ENCODE measurements at places on chromosomes 16 and 17.

DNA sequence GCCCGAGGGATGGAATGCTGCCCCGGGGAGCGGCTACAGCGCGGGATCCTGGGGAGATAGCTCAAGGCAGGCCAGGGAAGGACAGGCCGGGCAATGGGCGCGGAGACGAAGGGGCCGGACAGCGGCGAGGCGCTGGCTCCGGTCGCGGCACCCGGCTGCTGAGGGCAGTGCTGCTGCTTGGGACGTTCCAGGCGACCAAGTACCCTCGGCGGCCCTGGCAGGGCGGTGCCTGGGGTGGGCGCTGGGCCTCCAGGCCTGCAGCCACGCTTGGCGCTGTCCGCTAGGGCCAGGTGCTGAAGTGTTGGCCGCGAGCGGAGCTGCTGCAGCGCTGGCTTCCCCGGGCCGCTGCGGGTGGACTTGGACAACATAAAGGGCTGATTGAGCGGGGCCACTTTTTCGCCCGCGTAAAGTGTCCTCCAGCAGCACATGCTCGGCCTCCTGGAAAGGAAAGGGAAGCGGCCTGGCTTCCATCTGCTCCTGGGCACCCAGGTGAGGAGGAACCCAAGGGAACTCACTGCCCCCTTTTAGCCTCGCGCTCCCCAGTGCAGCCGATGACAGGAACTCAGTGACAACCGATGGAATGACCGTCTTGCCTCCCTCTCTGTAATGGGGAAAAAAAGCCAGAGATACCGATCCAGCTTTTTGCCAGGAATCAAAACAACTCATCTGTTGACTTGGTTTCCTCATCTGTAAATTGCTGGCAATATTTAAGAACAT, 23.7 kb downstream of the CLEC3A start:
- DNase-seq = no peak

DNA sequence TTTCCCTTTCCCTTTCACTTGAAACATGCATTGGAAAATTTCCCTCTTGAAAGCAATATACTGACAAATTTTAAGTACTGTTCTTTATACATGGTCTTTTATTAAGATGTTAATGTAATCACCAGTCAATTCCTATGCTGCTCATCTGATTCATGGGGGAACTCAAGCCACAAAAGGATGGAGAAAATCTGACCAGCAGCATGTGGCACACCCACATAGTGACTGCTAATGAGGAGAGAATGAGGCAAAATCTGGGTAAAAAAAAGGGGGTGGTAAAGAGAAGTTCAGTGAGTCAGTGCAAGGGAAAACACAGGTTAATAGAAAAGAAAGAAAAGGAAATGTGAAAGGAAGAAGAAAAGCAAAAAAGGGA, 11.3 kb downstream of the RFFL start:
- DNase-seq = no peak

- no peak for DNase-seq
These were observed 25.6 kb downstream of the NUP85 start for GRCh38 chr17:75231071-75231470.

DNA sequence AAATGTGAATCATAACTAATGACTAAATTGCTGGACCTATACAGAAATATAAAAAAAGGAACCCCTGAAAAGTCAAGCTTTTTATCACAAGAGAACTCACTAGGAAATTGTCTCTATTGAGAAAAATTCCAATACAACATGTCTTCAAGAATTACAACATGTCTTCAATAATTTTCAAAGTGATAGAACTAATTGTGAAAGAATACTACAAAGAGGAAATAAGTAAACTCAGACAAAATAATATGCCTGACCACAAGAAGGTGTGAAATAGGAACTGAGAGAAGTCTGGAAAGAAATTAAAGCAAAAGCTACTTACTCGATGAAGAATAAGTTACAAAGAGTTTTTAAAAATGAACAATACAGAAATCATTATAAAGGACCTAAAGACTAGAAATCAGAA, 29.9 kb upstream of the OR1G1 start:
- no peak for DNase-seq

DNA sequence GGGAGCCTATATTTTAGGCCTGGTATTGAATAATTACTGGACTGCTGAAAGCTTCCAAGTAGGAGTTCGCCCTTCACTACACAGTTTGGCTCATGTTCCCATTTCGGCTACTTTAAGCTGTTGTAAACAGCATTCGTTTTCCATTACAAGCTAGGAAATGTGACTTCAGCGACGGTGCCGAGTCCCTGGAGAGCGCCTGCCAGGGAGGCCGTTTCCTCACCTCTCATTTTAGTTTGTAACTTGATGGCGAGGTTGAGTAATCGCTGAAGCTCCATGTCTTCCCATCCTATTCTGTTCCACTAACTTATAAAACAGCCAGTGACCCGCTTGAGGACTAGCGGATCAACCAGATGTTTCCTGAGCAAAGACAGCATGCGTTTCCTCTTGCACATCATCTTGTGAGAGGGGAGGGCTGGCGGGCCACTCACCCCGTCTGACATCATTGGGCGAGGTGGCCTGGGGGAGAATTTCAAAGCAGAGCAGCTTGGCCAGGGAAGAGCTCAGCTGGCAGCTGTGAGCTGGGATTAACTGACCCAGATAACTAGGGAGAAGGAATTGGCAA, 32.9 kb downstream of the PCTP start:
- DNase-seq = no peak

DNA sequence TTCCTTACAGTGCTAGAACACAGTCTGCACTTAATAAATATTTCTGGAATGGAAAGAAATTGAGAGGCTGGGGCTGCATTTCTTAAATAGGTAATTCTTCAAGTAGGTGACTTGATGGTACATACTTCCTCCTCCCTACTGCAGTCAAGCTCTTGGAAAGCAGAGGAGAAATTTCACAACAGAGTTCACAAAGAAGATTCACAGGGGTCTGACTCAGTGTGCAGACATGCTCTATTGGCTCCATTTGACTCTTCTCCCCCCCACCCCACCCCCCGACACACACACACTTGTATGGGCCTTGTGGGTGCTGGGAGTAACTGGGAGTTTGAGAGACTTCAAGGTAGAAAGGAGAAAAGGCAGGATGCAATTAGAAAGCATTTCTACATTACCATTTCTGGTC, 6.2 kb upstream of the MYOCD start:
- no peak for DNase-seq

All from GDM1 (cell line).